GM12865 (cell line): ENCODE measurements at places on chromosomes 11 and 22.
A peak's percentile ranks its signal among the peaks of the same experiment; 100 is the strongest.

DNA sequence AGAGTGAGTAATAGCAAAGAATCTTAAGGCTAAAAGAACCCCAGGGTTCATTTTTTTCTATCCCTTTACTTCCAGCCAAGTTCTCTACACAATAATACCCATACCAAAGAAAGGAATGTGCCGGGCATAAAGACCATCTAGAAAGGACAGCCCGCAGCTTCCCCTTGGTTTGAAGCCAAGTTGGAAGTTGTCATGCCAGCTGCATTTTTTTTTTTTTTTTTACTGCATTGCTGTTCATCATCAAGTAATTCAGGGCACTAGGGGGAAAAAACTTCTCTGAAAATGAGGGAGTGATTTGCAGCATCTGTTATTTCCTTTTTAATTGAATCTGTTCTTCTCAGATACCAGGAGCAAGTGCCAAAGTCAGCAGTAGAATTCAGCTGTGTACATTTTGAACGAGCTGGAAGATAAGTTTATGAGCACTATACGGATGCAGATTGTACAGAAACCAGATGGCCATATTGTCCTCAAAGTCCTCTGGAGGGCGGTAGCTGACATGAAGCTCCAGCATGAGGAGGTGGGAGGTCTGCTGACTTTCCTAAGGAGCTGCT lies 56.4 kb downstream of the UBASH3B start:
- DNase-seq = no peak

- no peak for DNase-seq
These were observed 309.8 kb upstream of the CNTN5 start for GRCh38 chr11:98710986-98711385.

- no peak for DNase-seq
These were observed 1.4 kb downstream of the MDK start for GRCh38 chr11:46382646-46383403.

DNA sequence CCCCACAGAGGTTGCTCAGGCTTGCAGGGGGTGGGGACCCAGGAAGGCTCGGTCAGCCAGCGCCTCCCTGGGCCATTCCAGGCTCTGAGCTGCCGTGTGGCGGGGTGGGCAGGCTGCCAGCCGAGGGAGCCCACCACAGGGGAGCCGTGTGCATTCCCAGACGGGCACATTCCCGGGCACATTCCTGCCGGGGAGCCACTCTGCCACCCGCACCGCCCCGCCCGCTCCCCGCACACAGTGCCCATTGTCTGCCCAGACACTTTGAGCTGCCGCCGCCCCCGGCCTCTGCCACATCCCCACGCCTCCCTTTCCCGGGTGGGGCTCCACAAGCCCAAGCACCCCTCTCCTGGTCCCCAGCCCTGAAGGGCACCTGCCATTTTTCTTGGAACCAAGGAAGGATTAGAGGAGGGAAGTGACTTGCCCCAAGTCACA lies 27.4 kb downstream of the RPL3 start:
- no peak for DNase-seq

GRCh38 chr22:26481112-26481693 lies 2.4 kb downstream of the HPS4 start:
- DNase-seq = no peak

DNA sequence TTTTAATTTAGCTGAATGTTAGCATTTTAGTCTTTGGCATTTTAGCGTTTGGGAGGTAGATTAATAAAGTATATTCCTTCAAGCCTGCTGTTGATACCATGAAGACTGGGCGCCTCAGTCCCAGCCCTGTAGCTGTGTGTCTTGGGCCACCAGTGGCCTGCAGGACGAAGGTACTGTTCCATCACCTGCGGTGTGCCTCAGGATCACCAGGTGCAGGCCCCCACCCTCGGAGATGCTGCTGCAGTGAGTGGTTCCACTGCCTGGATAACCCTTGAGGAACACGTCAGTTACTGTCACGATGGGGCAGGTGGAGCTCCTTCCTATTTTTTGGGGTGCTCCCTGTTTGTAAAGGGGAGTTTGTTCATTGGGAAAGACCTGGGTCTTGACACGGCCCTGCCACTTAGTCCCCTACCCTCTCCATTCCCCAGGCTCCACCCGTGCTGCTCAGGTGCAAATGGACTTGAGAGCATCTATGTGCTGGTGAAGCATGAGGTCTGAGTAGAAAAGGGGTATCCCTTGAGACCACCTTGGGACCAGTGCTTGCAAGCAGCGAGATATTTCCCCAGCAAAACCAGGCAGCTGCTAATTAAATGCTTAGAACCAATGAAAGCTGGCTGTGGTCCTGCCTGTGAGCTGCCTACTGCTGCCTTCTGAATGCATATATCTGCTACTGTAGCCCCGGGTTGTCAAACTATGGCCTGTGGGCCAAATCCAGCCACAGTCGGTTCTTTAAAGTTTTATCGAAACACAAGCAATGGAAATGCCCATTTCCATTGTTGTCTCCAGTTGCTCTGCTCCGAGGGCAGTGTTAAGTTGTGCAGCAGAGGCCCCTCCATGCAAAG lies 28.7 kb downstream of the INCENP start:
- DNase-seq = no peak

GRCh38 chr11:75792127-75792731 lies 22.8 kb upstream of the UVRAG start:
- DNase-seq = no peak

DNA sequence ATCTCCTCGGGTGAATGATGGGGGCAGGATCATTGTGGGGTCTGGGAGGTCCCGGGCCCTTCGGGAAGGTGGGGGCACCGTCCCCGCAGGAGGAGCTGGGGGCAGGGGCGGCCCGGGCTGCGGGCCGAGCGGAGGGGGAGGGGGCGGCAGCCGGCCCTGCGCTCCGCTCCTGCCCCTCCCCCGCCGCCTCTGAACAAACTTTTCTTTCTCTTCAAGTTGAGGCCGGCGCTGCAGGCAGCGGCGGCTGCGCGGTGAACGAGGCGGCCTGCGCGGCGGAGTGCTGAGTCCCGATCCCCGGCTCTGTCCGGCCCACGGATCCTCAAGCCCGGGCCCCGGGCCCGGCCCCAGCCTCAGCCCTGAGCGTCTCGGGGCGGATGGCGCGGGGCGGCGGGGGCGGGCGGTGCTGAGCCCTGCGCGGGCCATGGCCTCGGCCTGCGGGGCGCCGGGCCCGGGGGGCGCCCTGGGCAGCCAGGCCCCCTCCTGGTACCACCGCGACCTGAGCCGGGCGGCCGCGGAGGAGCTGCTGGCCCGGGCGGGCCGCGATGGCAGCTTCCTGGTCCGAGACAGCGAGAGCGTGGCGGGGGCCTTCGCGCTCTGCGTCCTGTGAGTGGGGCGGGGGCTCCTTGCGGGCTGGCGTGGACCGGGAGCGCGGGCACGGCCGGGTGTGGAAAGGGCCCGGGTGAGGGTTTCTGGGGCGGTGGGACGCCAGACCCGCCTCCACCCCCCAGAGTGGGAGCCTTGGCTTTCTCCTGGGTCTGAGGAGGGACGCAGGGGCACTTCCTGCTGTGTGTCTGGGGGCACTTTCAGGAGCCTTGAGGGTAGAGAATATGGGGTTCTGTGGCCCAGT lies at the start of gene INPPL1:
INPPL1 (plus strand) TSS at position 204 of the 847 bp plus-strand sequence; CDS start at position 422, 218 bp downstream.
- peak; percentile 60 for DNase-seq

GRCh38 chr22:46612904-46613605 lies 7.1 kb upstream of the GRAMD4 start:
- peak; percentile 40 for DNase-seq

- DNase-seq = no peak
These were observed 176.1 kb upstream of the NCAM1 start for GRCh38 chr11:112785149-112785548.

DNA sequence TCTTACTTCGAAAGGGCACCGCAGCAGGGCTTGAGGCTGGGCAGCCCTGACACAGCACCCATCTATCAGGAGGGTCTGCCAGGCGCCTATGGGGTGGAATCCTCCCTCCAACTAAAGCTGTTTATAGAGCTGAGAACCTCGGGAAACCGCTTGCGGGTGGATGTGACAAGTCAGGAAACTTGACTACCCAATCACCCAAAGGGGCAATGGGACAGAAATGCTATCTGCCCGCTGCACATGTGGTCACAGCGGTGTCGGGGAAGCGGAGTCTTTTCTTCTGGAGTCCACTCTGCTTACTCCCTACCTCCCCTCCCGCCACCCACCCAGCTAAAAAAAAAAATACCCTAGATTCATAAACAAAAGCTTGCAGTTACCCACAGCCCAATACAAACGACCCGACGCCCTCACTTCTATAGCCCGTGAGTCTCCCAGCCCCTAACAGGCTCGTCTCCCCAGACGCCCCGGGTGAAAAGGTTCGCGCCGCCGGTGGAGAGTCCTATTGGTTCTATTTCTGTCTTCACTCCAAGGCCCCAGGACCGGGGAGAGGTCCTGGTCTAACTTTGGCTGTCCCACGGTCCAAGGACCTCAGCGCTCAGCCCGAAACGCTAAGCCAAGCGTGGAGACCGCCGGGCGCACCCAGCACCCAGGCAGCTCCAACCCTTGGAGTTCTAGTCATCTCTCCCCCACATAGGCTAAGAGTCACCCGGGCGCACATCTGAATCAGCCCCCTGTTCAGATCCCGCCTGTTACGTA lies 1.4 kb downstream of the TRPC6 start:
- DNase-seq = no peak

DNA sequence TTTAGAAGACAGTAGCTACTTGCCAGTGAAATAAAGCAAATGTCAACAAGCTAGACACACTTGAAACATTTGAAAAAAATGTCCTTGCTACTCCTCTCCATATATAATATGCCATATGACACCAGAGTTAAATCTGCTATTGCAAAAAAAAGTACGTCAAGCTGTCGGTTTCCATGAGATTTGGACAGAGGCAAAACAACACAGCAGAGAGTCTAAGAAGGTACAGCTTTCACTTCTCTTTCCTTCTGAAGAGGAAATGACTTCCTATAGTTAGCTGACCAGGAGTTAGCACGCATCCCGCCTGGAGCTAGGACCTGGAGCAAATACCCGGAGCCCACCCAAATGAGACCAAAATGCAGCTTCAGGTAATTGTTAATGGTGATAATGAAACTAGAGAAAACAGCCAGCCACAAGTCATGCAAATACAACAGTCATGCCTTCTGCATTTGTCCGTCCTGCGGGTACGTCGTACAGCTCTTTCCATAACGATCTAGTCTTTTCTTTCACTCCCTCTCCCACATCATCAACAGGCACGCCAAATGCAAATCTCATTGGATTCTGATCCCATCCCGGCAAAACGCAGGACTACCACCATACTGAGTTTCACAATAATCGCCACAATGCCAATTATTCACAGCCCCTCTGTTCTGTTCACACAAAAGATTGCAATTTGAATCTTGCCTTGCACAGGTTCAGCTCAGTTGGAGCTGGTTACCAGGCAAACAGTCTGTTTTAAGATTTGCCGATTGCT lies 395.0 kb upstream of the CCDC90B start:
- peak; percentile 37 for DNase-seq

DNA sequence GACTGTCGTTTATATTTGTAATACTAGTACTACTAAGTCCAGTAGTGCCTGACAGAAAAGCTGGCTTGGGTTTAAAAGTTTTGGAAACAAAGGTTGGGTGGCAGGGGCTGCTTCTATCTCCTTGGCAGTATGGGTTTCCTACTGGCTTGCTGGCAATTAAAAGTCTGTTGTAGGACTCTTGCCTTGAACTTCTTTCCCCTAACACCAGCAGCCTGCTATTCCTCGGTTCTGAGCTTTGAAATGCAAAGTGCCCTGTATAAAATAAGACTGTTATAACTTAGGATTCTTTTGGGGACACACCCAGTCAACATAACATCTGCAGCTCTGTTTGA lies 1.3 kb downstream of the RNF169 start:
- DNase-seq = peak; percentile 9

DNA sequence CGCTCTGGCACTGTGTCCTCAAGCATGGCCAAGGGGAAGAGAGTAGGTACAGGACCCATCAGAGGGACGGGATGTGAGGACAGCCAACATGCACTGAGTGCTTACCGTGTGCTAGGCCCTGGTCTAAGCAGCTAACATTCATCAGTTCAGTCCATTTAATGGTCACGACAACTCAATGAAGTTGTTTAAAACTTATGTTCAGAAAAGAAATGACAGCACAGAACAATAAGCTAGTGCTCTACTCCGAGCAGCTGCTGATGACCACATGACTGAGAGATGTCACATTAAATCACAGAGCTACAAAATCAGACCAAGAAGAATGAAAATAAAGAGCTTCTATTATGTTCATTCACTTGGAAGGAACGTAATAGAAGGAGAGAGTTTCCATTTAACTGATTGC lies 26.3 kb downstream of the PRDM10 start:
- no peak for DNase-seq

DNA sequence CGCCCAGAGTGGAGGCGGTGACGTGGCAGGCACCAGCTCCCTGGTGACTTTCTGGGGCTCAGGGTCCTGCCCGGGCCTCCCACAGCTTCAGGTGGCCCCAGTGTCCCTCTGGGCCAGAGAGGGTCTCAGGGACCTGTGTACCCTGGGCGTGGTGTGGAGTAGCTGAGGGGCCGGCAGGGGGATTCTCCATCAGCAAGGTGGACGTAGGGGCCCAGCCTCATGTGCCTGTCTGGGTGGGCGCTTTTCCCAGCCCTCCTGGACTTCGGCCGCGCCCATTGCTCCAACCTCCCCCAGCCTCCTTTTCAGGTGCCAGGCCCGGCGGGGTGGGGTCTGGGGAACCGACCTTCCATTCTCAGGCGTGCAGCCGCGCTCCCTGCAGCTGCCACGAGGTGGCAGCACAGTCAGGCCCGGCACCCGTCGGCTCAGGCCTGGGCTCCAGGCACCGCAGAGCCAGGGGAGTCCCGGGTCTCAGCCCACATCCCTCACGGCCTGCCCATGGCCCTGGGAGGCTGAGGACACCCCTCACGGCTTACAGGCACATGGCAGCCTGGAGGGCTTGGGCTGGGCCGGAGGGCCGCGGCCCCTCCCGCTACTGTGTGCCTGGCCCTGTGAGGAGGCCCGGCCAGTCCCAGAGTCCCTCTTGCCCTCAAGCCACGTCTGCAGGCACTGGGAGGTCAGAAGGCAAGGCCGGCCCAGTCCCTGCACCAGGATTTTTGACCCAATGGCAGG lies 19.9 kb upstream of the MUC5B start:
- DNase-seq = peak; percentile 47

DNA sequence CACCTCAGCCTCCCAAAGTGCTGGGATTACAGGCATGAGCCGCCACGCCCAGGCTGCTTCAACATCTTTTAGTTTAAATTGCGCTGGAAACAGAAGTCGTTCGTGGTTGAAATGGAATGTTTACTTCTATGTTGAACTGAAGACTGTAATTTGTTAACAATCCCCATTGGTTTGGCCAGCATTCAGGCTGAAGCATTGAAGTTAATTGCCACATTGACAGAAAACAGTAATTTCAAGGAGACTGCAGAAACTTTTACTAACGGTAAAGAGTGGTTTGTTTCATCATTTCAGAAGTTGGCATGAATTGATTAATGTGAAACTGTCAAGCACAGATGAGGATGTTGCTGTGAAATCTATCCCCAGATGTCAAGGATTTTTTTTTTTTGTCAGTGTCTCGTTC lies 14.2 kb downstream of the AP5B1 start:
- no peak for DNase-seq
